ENCODE measurements at places on chromosomes 5 and 9.

GRCh38 chr9:91119679-91120078, 242.0 kb downstream of the AUH start:
- no peak for DNase-seq

DNA sequence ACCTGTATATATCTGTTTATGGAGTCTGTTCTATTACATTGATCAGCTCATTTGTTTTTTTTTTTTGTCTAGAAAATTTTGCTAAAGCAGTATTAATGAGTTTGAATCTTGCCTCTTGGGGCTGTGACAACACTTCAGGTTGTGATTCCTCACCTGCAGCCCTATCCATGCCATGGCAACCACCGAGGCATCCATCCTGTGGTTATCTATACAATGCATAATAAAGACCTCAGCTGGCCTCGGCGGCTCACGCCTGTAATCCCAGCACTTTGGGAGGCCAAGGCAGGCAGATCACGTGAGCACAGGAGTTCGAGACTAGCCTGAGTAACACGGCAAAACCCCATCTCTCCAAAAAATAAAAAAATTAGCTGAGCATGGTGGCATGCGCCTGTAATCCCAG, 28.1 kb upstream of the PDCD1LG2 start:
- no peak for DNase-seq

GRCh38 chr5:132049559-132049958, 10.9 kb upstream of the IL3 start:
- no peak for DNase-seq

DNA sequence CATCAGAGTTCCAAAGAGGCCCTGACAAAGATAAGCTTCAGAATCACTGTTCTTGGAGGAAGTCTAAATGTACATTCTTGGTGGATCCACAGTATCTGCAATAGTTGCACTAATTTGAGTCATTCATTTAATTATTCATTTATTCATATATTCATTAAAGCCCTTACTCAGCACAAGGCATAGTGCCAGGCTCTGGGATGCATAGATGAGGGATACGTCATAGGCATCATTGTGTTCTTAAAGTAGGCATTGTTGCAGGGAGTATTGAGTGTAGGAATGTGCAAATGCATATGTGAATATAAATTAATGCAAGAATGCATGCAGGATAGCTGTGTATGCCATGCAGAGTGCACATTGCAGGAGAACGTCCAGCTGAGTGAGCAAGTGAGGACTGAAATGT, 100.7 kb downstream of the DRD1 start:
- no peak for DNase-seq

GRCh38 chr5:169697976-169698375, 60.9 kb downstream of the DOCK2 start:
- DNase-seq: no peak

GRCh38 chr5:67827541-67827940, 388.0 kb upstream of the PIK3R1 start:
- no peak for DNase-seq

DNA sequence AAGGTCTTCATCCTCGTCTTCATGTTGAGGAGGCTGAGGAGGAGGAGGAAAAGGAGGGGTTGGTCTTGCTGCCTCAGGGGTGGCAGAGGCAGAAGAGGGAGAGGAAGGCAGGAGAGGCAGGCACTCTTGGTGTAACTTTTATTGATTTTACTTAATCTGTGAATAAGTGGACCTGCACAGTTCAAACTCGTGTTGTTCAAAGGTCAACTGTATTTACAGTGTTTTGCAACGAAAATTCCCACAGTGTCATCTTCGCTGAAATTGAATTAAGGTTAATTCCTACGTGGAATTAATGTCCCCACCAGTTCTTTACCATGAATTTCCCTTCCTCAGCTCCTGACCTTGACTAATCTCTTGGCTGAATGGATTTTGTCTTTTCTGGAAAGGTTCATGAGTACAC, 21.2 kb upstream of the ENHO start:
- DNase-seq: no peak
